Kidney epithelial cell (primary cell): ENCODE measurements at places on chromosomes 11 and 22. TPM values are rescaled to one million over a fixed set of nuclear protein-coding genes. Genes with fewer than 3 reads are reported as not detected.
A peak's percentile ranks its signal among the peaks of the same experiment; 100 is the strongest.

IGSF9B gene
- 5.9 and 6.3 TPM in 2 replicates for total RNA-seq

TUB gene
- total RNA-seq: 3.3 and 3.6 TPM in 2 replicates

CCDC89 gene
- 2.0 and 2.2 TPM in 2 replicates for total RNA-seq

ASPHD2 gene
- total RNA-seq: 10.6 and 16.3 TPM in 2 replicates

RAG1 gene
- 2.4 and 2.5 TPM in 2 replicates for total RNA-seq

DNA sequence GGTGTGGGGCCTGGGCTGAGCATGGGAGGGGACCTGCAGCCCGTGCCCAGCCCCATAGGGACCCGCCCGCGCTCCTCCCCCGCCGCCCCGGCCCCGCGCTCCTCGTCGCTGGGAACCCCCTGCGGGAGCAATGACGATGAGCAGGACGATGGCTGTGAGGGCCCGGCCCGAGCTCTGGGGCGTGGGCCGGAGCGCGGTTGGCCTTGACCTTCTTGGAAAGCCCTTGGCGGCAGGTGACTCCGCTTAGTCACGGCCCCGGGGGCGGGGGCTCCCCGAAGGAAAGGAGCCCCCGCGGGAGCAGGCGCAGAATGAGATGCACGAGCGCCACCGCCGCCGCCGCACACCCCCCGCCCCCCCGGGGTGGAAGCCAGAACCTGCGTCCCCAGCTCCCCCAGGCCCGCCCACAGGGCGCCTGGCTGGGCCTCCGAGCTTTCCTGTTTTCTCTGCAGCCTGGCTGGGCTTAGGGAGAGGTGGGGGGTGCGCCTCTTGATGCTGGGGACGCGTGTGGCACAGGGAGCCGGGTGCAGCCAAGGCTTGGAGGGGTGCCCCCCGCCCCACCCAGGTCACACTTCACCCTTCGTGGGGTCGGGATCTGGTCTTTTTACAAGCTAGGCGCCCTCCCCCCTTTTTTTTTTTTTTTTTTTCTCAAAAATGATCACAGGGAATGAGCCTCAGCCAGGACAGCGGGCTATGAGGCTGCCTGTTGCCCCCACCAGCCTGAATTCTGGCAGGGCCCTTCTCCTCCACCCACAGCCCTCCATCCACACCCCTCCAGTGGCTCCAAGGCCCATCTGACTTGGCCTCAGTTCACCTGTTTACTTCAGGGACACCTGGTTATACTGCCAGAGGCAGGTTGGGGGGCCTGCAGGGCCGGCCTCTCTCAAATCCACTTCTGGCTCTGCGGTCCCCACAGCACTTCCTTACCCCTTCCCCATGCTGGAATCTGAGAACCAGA is 17.9 kb downstream of the CRELD2 start:
- no peak for DNase-seq

DNA sequence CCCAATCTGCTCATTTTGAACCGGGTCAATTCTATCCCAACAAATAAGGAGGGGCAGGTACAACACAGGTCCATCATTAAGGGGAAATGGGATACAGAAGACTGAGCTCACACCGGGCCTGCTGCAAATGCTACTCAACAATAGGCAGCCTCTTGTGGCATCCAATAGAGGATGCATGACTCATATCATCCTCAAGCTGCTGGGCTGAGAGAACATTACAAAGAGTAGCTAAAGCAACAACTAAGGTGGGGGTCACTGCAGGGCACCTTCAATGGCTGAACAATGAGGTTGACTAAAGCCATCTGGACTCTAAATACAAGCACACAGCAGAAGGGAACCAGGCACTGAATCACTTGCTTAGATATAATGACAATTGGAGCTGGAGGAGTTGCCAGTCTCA is 130.1 kb upstream of the SYN3 start:
- DNase-seq: peak; percentile 9

DNA sequence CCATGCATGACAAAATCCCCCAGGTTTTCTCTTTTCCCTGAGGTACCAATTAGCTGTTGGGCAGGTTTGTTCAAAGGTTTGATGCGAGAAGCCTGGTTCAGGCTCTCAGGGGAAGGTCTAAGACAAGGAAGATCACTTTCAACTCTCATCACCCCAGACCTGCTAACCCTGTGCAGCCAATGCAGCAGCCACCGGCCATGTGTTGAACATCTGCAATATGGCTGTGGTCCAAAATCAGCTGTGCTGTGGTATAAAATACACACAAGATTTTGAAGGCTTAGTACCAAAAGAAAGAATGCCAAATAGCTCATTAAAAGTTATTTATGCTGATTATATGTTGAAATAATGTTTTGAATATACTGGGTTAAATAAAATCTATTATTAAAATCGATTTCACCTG is 58.5 kb downstream of the SMCO4 start:
- DNase-seq: no peak

GRCh38 chr11:86896441-86896841 is 58.8 kb downstream of the FZD4 start:
- DNase-seq: no peak

GRCh38 chr11:17683377-17684161 is 35.8 kb upstream of the MYOD1 start:
- DNase-seq: peak; percentile 18

DNA sequence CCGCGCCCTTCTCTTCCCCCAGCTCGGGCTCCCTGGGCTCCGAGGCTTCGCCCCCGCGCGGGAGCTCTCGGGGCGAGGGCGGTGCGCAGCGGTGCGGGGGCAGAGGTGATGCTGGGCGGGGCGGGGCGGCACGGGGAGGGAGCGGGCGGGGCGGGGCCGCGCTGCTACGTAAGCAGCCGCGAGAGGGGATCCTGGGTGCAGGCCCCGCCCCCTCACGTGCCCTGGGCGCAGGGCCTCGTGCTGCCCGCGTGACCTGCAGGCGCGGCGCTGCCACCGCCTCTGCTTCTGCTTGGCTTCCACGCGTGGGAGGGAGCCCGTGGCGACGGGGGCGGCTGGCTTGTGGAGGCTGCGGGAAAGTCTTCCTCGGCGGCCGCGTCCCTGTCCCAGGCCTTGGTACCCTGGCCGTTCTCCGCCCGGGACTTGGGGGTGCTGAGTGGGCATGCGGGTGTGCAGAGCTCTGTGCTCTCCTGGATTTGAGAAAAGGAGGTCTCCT is 132.6 kb upstream of the HSD17B12 start:
- DNase-seq: no peak

- no peak for DNase-seq
Observed at GRCh38 chr11:23727387-23727786, 769.5 kb upstream of the LUZP2 start.

- DNase-seq: no peak
Observed at GRCh38 chr22:41252365-41252764, 11.6 kb upstream of the CHADL start.

DNA sequence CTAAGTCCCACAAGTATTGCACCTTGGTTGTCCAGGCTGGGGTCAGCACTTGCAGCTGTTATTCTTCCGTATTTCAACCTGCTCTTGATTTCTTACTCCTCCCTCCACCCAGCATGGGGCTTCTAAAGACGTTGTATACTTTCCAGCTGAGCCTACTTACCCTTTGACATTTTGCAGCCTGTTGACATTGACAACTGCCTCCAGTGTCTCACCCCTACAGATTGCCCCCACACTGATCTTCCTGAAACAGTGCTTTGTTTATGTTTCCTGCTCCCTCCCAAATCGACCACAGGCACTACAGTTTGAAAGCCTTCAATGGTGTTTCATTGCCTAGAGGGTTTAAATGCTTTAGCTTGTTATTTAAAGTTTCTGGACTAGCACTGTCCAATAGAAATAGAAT is 56.6 kb downstream of the FAM83F start:
- DNase-seq: no peak

DNA sequence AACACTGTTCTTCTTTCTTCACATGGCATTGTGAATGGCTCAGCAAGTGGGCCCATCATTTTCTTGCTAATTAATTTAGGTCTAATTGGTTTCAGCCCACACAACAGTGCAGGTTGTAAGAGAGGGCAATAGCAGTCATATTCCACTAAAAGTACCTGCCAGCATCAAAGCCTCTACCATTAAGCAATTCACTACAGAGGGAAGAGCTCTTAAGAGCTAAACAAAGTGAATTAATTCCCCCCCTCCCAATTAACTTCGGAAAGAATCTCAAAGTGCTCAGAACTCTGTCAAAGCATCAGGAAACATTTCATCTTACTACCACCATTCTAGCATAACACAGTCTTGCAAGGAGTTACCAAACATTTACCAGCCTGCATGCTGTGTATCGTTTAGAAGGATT is 133.9 kb upstream of the UBASH3B start:
- no peak for DNase-seq

DNA sequence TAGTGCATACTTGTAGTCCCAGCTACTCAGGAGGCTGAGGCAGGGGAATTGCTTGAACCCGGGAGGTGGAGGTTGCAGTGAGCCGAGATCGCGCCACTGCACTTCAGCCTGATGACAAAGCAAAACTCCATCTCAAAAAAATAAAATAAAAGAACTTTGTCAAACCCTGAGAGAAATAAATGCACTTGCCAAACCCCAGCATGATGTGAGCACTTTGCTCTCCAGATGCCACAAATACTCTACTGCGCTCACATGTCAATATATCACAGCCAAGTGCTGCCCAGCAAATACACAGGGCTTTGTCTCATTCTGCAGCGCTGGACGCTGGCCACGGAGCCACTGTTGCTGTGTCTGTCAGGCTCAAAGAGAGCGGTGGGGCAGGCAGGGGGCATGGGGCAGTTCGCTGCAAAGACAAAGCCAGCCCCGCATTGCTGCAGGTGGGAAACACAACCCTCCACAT is 45.1 kb downstream of the AHNAK start:
- no peak for DNase-seq

DNA sequence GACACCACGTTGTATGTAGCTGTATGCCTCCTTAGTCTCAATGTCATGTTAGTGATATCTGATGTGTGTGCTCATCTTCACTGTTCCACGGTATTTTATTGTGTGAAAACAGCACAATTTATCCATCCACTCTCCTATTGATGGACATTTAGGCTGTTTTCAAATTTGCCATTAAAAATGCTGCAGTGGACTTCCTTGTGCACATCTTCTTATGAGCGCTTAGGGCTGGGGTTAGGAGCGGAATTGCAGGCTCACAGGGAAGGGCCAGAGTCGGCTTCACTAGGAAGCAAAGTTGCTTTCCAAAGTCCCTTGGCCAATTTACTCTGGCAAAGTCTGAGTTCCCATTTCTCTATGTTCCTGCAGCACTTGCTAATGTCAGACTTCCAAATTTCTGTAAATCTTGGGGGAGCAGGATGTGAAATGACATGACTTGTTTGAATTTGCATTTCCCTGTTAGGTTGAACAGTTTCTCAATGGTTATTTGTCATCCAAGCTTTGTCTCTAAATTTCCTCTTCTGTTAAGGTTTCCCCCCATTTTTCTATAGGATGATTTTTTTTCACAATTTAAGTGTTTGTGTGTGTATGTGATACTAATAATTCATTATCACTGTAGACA is 75.4 kb downstream of the MYEOV start:
- DNase-seq: no peak

- no peak for DNase-seq
Observed at GRCh38 chr11:35967042-35967441, 23.2 kb downstream of the LDLRAD3 start.

GRCh38 chr22:41302811-41303210 is 1.5 kb downstream of the ZC3H7B start:
- no peak for DNase-seq

- DNase-seq: no peak
Observed at GRCh38 chr22:36332623-36333332, 55.0 kb downstream of the MYH9 start.

DNA sequence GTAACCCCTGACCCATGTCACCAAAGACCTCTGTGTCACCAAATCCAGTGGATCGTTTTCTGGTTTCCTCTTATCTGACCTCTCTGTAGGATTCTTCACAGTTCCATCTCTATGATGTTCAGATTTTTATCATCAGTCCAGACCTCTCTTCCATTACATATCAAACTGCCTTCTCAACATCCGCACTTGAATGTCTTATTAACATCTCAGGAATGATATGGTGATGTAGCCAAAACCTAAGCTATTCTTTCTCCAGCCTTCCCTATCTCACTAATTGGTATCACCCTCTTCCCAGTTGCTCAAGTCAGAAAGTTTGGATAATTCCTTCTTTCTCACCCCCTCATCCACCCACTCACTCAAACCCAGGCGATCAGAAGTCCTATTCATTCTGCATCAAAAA is 13.4 kb downstream of the APLNR start:
- no peak for DNase-seq

DNA sequence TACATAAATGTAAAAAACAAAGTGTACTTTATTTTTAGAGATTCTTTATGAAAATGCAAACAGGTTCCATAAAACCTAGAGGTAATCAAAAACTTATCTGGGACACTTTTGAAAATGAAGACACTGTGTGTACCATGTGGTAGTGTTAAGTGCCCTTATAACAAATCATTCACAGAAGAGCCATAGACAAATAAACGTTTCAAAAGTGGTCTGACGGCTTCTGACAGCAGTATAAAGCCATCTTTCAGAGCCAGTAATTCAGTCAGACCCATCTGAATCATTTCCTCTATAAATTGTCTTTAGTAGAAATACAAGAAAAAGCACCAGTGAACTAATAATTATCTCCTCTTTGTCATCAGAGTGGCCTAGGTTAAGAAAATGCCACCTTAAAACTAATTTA is 100.0 kb downstream of the PAX6 start:
- DNase-seq: no peak

- no peak for DNase-seq
Observed at GRCh38 chr22:31504282-31504681, 7.9 kb downstream of the SFI1 start.

DNA sequence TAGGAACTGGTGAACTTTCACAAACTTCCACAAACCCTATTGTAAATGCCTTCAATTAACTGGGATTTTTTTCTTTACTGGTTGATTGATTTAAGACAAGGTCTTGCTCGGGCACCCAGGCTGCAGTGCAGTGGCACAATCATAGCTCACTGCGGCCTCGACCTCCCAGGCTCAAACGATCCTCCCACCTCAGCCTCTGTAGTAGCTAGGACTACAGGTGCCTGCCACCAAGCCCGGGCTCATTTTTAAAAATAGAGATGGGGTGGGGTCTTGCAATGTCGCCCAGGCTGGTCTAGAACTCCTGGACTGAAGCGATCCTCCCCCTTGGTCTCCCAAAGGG is 35.7 kb upstream of the POLA2 start:
- no peak for DNase-seq

DNA sequence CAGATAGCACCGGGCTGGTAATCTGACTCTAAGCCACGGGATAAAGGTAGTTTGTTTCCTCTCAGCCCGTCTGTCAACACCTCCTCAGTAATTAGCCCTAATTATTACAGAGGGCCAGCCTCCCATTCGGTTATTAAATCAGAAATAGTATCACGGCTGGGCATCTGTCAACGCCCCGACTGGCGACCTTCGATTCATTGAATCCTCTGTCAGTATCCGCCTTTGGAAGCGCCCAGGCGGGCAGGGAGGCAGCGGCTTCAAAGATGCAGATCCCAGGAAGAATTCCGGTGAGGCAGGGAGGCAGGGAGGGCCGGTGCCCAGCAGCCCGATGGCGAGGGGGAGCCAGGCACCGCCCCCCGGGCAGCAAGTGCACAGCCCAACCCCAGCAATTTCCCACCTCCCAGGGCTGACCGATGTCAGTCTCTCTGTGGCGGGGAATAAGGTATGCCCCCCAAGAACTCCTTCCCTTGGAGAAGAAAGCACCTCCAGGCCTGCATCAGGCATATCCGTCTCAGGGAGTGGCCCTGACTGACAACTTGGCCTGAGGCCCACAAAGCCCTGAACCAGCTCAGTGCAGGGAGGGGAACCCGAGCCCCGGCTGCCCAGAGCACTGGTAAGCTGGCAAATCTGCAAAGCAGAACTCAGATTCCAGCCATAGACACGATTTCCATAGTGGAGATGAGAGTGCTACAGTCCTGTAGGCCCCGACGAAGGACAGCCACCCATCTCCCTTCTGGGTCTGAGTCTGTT is 11.4 kb downstream of the GNB1L start:
- no peak for DNase-seq

- no peak for DNase-seq
Observed at GRCh38 chr22:20793748-20794649, 20.1 kb downstream of the SERPIND1 start.
